LHCN-M2 (cell line): ENCODE measurements at places on chromosomes 2 and 18. TPM values are rescaled to one million over a fixed set of nuclear protein-coding genes. Genes with fewer than 3 reads are reported as not detected.

- DNase-seq, result peak; percentile 41
These were observed 91.5 kb upstream of the LPIN2 start for GRCh38 chr18:3104190-3105054.

Gene MRPL44
- total RNA-seq, result 36.2 and 38.3 TPM in 2 replicates

- no peak for DNase-seq
These were observed 6.6 kb upstream of the PTMA start for GRCh38 chr2:231701456-231702373.

GRCh38 chr2:8319219-8319618, 362.6 kb upstream of the ID2 start:
- DNase-seq, result no peak

DNA sequence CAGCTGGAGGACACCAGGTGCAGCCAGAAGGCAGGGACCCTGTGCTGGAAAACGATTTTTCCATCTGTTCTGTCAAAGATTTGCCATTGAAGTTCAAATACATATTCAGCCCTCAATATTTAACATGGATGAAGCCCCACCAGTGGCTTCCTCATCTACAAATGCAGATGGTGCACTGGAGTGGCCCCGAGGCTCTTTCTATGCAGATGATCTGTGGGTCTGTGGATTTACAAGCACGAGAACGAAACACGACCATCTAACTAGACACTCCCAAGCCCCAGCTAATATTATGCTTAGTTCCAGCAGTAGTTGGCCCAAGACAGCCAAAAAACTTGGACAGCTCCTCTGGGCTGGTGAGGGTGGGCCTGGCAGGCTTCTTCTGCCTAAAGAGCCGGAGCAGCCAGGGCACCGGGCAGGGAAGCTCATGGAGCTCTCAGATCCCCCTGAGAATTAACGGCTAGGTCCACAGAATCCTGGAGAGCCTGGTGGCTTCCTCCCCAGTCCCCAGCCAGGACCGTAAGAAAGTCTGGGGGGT, 9.2 kb upstream of the IL1R2 start:
- no peak for DNase-seq

GRCh38 chr2:12424809-12425208, 291.9 kb upstream of the TRIB2 start:
- DNase-seq, result no peak

Gene AQP12B
- not detected in 2 replicates for total RNA-seq

GRCh38 chr2:163558251-163559021, 177.4 kb downstream of the FIGN start:
- DNase-seq, result no peak

- DNase-seq, result peak; percentile 88
These were observed 61.2 kb upstream of the GPC1 start for GRCh38 chr2:240374085-240374907.
